ENCODE measurements at places on chromosomes 12 and 14.

GRCh38 chr12:66203820-66204219 lies 14.8 kb downstream of the IRAK3 start:
- DNase-seq: no peak

DNA sequence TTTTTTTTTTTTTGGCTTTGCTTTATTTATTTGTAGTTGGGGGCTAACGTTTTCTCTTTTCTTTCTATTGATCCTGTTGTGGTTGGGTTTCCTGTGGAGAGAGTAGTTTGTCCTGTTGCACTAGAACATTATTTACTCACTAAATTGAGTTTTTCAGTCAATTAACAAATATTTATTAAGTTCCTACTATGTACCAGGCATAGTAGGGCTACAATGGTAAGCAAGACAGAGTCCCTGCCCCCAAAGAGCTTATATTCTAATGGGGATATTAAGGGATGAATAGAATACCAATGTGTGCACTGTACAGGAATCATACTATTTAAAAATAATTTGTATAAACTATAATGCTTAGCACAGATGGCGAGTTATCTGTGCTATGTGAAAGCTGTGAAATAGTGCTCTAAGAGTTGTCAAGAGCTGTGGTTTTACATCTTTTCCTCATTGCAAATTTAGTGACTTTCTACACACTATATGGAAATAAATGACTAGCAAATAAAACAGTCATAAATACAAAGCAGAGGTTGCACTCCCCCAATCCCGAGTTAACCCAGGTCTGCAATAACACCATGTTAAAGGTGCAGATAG lies 94.9 kb downstream of the GPR135 start:
- DNase-seq: no peak

- no peak for DNase-seq
Measured at GRCh38 chr12:53645165-53645564, 19.0 kb upstream of the ATF7 start.

DNA sequence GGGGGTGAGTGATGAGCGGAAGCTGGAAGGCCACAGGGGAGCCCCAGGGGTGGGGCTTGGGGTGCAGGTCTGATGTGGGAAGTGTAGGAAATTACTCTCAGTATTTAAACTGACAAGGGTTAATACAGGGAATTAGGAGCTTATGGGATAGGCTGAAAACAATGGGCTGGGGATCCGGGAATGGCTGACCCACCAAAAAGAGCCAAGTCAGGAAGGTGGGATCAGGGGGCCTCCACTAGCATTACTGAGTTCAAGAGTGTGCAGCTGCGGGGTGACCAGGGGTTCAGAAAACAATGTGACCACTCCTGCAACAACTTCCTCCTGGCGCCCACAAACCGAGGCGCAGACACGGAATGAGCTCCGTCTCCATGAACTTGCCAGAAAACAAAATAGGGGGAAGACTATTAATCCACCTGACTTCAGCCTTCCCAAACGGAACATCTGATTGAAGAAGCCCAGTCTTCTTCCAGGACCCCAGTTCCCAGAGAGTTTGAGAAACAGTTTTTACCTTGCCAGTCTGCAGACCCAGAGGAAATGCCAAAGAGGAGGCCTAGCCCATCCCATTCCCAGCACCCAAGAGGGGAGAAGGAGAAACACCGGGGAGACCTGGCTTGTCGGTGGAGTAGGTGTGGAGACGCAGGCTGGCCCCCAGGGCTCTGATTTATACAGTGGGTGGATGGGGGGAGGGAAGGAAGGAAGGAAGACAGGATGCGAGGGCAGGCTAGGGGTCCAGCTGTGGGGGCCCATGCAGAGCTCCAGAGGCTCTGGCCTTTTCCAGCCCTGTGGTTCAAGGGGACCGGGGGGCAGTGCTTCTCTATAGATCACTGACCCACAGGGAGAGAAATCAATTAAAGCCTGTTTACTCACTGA lies 16.5 kb upstream of the YY1 start:
- DNase-seq: no peak

GRCh38 chr14:93010522-93011140 lies 87.7 kb downstream of the CHGA start:
- DNase-seq: no peak

DNA sequence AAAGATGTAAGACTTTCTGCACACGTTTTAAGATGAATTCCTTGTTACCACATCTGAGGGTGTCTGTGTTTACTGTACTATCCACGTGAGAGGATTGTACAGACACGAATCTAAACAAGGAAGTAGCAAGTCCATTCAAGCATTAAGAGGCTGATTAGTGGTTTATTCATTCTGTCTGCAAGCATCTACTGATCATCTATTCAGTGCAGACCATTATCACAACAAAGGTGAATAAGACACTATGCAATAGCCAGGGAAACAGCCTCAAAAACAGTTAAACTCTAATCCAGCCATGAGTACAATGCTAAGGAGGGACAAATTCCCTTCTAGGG lies 111.6 kb upstream of the PZP start:
- no peak for DNase-seq

DNA sequence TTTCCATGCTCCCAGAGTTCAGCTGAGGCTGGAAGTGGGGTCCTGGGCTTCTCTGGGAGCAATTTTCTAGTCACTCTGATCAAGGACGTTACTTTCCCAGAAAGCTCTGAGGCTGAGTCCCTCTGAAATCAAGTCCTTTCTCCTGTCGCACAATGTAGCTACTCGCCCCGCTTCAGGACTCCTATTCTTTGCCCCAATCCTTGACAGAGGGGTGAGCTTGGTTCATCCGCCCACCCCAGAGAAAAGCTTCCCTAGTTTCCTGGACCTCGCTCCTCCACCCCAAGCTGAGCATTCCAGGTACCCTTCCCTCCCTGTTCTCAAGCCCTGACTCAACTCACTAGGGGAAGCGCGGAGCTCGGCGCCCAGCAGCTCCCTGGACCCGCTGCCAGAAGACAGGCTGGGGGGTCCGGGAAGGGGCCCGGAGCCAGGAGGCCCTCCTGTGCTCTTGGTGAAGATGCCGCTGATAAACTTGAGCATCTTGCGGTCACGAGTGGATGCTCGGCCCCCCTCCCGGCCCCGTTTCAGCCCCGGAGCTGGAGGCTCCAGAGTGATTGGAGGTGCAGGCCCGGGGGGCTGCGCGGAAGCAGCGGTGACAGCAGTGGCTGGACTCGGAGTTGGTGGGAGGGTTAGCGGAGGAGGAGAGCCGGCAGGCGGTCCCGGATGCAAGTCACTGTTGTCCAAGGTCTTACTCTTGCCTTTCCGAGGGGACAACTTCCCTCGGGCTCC lies 1.6 kb downstream of the AGAP2 start:
- no peak for DNase-seq

GRCh38 chr14:99497341-99497740 lies 16.1 kb downstream of the CCNK start:
- DNase-seq: no peak

Measured in activated CD8-positive, alpha-beta memory T cell treated with anti-CD3 and anti-CD28 coated beads for 4 hours (primary cell).